Activated CD8-positive, alpha-beta memory T cell treated with anti-CD3 and anti-CD28 coated beads for 4 hours (primary cell): ENCODE measurements at places on chromosomes 4 and X.

- DNase-seq = no peak
Measured at GRCh38 chr4:177640864-177641263, 198.6 kb upstream of the AGA start.

- DNase-seq = no peak
Measured at GRCh38 chrX:134520860-134521390, 61.0 kb downstream of the HPRT1 start.

DNA sequence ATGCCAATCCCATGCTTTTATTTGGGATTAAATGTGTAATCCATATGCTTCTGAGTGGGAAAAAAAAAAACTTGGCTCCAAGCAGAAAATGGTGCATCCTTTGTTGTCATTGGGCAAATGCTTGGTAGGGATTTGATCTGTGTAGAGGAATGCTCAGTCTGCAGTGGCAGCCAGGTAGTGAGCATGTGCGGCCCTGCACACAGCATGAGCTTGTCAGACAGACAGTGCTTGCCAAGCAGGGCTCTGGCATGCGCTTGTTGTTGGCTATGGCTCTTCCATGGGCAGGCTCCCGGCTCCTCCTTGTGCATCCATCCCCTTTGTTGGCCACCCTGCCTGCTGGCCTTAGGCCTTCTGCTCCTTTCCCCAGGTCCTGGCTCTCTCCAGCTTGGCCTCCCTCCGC, 130.3 kb downstream of the GPR143 start:
- no peak for DNase-seq

GRCh38 chr4:84753321-84753972, 170.5 kb downstream of the CDS1 start:
- DNase-seq = no peak

GRCh38 chr4:153419673-153420278, 46.4 kb upstream of the TMEM131L start:
- DNase-seq = no peak

GRCh38 chr4:726235-726787, 20.7 kb downstream of the PCGF3 start:
- DNase-seq = no peak

DNA sequence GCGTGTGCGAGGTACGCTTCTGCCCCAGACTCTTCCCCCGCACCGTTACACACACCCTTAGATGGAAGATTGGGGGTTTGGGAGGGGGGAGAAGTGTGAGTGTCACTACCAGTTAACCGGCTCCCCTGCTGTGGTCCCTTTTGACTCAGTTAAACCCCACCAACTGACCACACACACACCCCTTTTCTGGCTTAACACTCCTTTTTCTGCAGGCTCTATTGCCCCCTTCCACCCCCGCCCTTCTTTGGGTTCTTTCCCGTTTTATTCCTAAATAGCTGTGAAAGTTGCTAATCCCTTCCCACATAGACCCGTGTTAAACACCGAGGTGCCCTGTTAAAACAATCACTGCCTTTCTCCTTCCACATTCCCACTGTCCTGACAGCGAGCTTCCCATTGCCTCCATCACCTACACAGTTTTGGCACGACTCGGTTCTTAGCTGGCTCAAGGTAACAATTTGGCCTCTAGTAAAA, 3.7 kb upstream of the NR3C2 start:
- DNase-seq = no peak

DNA sequence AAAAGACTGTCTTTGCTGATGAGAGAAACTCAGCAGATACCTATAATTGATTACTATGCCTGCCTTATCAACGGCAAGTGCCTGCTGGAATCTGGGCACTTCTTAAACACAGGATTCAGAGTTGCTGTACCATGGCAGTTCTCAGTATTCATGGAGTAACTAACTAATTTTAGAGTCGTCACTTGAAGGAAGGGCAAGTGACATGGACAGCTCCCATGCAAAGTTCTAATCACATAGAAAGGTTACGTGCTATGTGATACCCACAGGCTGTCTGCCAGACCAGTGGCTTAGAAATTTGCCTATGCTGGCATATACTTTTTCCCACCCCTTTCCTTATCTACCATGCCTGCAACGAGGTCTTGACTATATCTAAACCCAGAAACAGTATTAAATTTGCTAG, 931.1 kb upstream of the TENM3 start:
- no peak for DNase-seq
